Left renal pelvis (tissue), 4 donors: ENCODE measurements at places on chromosomes 16 and 17. TPM values are rescaled to one million over a fixed set of nuclear protein-coding genes. Genes with fewer than 3 reads are reported as not detected.

IGF2BP1 gene
- polyA plus RNA-seq, result 23.6 TPM

SNAI3 gene
- 0.68 TPM for polyA plus RNA-seq

KRT12 gene
- polyA plus RNA-seq, result not detected

MC1R gene
- 8.6 TPM for polyA plus RNA-seq

CCL22 gene
- 0.04 TPM for polyA plus RNA-seq

CTRL gene
- polyA plus RNA-seq, result 5.9 TPM

LLGL1 gene
- 26.8 TPM for polyA plus RNA-seq

PRR35 gene
- 21.7 TPM for polyA plus RNA-seq

CTRB1 gene
- polyA plus RNA-seq, result not detected

KRTAP9-2 gene
- not detected for polyA plus RNA-seq

TEX14 gene
- polyA plus RNA-seq, result 0.17 TPM

NOG gene
- polyA plus RNA-seq, result 0.20 TPM

MT4 gene
- polyA plus RNA-seq, result not detected

PRAC1 gene
- not detected for polyA plus RNA-seq

STARD3 gene
- 52.5 TPM for polyA plus RNA-seq

CLEC3A gene
- polyA plus RNA-seq, result not detected

WDR90 gene
- polyA plus RNA-seq, result 27.9 TPM

PPP1R27 gene
- 0.58 TPM for polyA plus RNA-seq
